ENCODE measurements at places on chromosomes 2 and 18.

- no peak for DNase-seq
Measured at GRCh38 chr2:144331674-144332355, 188.1 kb downstream of the ZEB2 start.

- DNase-seq = peak; percentile 78
Measured at GRCh38 chr2:3465844-3466481, 53.4 kb downstream of the ADI1 start.

DNA sequence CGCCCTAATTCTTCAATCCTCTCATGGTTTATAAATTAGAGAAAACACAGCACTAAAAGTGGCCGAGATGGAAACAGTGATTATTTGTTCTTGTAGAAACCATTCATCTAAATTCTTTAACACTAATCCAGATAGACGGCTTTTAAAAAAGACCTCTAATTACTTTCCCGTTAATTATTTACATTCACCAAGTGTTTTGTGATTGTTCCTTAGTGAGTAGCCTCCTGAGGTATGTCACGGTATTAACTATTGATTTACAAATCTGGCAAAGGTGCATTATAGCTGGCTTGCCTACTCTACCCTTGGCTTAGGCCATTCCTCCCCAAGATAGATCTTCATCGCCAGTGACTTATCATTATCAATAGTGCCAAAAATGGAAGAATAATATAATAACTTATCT is 436.4 kb upstream of the ST6GAL2 start:
- no peak for DNase-seq

GRCh38 chr18:78920456-78921138 is 59.0 kb upstream of the SALL3 start:
- no peak for DNase-seq

DNA sequence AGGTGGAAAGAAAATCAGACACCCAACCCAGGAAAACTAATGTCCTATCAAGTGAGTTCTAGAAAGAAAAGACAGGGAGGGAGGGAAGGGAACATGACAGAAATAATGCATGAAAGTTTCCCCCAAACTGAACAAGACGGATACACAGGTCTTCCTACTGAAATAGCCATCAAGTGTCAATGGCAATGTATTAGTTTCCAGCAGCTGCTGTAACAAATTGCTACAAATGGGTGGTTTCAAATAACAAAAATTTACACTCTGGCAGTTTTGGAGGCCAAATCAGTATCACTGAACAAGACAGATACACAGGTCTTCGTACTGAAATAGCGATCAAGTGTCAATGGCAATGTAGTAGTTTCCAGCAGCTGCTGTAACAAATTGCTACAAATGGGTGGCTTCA is 70.6 kb downstream of the LDAH start:
- no peak for DNase-seq

GRCh38 chr2:21740484-21740883 is 616.7 kb downstream of the TDRD15 start:
- no peak for DNase-seq

GRCh38 chr2:158934170-158934569 is 34.3 kb upstream of the TANC1 start:
- no peak for DNase-seq

DNA sequence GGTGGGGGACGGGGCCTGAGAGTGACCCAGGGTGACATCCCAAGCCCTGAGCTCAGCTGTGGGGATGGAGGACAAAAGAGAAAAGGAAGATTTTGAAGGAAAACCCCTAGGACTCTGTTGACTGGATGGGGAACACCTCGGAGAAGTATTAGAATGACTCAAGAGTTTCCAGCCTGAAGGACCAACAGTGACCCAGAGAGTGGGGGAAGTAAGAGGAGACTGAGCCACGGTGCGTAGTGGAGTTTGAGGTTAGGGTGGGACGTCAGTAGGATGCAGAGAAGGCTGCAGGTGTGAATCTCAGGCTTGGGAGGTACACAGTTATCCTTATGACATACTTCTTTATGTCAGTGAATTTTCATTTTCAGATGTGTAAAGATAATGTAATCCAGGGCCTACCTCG is 119.5 kb downstream of the NCK2 start:
- DNase-seq = no peak

- DNase-seq = no peak
Measured at GRCh38 chr2:208228476-208228875, 26.4 kb downstream of the IDH1 start.

- DNase-seq = peak; percentile 15
Measured at GRCh38 chr2:239758279-239758877, 266.8 kb downstream of the NDUFA10 start.

DNA sequence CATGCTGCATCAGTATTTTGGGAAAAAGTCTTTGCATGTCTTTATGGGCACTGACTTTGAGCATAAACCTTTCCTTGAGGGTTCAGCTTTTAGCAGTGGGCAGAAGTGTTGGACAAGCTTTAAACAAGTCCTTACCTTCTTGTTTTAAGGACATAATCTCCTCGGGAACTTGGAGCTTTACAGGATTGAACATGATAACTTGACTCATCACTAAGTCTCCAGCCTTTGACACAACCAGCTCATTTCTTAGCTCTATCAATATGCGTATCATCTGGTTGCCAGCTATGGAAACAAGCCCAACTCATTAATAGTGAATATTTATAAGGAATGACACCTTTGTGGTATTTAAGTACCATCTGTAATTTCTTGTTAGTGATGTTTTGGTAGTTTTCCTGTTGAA is 21.0 kb upstream of the RAB27B start:
- DNase-seq = peak; percentile 70

GRCh38 chr2:50953021-50953420 is 78.9 kb downstream of the NRXN1 start:
- peak; percentile 96 for DNase-seq

DNA sequence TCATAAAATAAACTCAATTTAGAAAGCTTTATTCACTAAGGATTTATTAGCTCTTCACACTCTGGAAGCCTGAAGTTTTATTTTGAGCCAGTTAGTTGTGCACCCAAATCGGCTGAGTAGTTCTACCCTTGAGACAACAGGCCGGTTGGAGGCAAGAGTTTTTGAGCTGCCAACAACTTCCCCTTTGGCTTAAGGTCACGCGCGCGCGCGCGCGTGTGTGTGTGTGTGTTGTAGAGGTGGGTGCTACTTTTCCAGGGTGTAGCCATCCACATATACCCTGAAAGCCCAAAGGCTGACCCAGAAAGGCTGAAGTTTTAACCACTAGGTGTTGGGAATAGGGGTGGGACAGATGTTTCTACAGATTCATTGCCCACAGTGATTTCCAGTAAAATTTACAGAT is 150.2 kb upstream of the LHCGR start:
- DNase-seq = no peak

DNA sequence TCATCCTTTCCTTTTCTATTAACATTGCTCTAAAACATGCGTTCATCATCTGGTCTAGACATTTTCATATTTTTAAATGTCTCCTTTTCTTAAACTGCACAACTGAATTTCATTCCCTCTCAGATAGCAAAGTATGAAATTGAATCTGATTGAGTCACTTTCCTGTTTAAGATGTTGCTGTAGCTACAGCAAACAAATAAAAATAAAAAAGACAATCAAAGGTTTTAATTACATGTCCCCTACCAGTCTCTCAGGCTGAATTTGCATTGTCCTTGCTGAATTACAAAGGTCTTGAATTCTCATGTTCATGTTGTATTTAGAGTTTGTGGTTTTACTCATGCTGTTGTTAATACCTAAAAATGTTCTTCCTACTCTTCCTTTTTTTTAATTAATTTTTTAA is 537.9 kb upstream of the LRATD1 start:
- DNase-seq = no peak

DNA sequence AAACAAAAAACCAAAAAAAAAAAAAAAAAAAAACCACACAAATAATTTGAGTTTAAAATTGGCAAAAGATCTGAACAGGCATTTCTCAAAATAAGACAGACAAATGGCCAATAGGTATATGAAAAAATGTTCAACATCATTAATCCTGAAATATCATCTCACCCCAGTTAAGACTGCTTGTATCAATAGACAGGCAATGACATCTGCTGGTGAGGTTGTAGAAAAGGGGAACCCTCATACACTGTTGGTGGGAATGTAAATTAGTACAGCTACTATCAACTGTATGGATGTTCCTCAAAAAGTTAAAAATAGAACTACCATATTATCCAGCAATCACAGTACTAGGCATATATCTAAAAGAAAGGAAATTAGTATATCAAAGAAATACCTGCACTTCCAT is 523.1 kb downstream of the XIRP2 start:
- no peak for DNase-seq

GRCh38 chr2:101087638-101088037 is 63.5 kb downstream of the TBC1D8 start:
- DNase-seq = peak; percentile 24

GRCh38 chr2:86671337-86671981 is 47.8 kb upstream of the RNF103 start:
- no peak for DNase-seq

DNA sequence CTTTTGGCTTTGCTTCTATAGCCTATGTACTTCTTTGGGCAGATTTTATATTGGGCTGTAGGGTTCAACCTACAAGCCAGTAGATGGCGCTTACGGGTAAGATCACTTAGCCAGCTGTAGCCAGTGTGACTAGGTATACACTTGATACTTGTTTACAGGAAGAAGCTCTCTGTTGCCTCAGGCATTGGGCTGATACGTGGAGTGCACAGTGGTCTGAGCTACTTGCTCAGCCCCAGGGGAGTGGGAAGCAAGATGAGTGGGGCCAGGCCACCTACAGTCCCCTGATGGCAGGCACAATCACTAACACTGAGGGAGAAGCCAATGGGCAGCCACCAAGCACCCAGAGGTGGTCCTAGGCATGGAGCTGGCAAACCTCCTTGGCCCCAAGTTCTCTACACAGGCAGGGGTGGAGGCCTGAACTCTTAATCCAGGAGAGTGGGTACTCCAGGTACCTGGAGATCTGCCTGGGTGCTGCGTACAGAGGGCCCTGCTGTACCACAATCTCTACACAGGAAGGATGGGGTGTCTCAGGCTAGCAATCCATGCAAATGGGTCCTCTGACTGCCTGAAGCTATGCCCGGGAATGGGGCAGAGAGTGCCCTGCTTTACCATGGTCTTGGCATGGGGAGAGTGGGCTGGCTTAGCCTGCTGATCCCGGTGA is 122.2 kb downstream of the NCOA1 start:
- peak; percentile 32 for DNase-seq

GRCh38 chr2:216583147-216583546 is 50.1 kb upstream of the IGFBP2 start:
- DNase-seq = peak; percentile 70

GRCh38 chr2:204715361-204715760 is 170.1 kb downstream of the PARD3B start:
- DNase-seq = no peak

- DNase-seq = no peak
Measured at GRCh38 chr2:207403141-207403540, 126.6 kb upstream of the CREB1 start.

DNA sequence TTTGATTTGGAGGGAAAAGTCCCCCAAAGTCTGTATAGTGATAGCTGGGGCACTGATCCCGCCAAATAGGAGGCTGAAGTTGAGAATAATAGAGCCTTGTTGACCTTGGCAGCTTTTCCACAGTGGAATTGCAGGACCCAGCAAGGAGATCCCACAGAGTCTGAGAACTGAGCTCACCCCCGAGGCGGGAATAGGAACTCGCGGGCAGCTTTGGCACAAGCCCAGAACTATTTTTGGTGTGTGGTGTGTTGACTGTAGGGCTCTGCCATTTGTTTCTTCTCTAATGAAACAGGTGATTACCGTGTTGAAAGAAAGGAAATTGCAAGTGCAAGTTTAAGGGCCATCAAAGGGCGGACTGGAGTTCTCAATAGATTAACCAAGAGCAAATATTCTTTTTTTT is 34.0 kb downstream of the SH3RF3 start:
- DNase-seq = no peak

GRCh38 chr2:33372940-33373553 is 103.4 kb upstream of the RASGRP3 start:
- peak; percentile 43 for DNase-seq

GRCh38 chr2:207122651-207123334 is 43.0 kb downstream of the KLF7 start:
- DNase-seq = no peak

- no peak for DNase-seq
Measured at GRCh38 chr2:23296691-23297090, 88.3 kb upstream of the KLHL29 start.

GRCh38 chr18:35458677-35459441 is 38.9 kb downstream of the INO80C start:
- DNase-seq = peak; percentile 84

DNA sequence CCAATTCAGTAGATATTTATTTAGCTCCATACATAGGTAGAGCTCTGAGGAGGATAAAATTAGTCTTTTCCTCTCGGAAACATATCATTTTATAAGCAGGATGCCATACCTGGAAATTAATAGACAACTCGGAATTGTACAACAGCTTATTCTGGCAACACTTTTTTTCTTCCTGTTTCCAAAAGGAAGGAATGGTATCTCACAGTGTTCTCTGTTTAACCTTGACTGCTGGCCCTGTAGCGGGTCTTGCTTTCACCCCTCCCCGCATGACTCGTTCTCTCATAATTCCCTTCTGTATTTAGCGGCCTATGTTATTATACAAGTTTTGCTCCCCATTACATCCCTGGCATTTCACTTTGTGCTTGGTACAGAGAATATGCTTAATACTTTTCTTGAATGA is 2.5 kb upstream of the KYNU start:
- DNase-seq = peak; percentile 42

DNA sequence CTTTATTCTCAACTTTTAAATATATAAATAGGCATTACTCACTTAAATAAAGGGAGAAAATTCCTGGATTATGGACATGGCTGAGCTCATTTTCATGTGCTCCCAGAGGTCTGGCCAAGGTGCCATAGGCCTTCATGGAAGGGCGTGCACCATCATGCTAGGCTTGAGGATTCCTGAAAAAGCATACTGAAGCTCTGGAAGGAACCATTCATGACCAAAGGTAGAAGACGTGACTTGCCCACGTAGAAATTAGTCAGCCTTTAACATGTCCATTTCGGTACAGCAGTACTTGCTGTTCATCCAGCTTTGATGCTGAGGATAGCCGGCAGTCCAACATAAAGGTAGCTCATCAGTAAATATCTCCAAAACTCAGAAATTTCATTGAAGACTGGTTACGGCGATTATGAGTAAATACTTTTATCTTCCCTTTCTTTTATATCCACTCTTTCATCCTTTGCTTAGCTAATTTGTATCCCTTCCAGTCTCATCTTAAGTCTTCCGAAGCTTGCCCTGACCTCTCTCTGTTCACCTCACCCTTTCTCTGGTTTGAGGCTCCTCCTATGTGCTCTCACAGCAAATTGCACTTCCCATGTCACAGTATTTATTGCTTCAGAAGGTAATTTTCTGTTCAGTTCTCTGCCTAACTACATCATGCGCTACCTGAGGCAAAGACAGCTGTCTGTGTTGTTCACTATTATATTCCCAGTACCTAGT is 32.3 kb upstream of the ASNSD1 start:
- no peak for DNase-seq

GRCh38 chr2:174748948-174749347 is 15.3 kb downstream of the CHRNA1 start:
- peak; percentile 61 for DNase-seq

DNA sequence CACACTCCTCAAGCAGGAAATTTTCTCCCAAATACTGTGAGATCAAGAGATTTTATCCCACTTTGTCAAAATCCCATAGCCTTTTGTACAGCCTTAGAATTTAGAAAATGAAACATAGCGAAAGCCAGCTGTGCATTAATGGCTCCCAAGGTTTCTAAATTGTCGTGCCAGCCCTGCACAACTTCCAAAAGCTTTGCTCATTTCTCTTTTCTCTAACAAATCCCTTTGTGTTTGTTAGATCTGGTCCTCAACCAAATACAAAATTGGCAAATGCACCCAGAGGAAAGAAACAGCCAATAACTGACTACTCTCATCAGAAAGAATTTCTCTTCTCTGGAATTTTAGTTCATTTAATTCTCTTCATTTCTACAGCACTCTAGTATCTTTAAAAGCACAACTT is 361.1 kb downstream of the INSIG2 start:
- DNase-seq = no peak

All from mammary epithelial cell (primary cell).